CD4-positive, alpha-beta T cell (primary cell): ENCODE measurements at places on chromosomes 4 and X.

DNA sequence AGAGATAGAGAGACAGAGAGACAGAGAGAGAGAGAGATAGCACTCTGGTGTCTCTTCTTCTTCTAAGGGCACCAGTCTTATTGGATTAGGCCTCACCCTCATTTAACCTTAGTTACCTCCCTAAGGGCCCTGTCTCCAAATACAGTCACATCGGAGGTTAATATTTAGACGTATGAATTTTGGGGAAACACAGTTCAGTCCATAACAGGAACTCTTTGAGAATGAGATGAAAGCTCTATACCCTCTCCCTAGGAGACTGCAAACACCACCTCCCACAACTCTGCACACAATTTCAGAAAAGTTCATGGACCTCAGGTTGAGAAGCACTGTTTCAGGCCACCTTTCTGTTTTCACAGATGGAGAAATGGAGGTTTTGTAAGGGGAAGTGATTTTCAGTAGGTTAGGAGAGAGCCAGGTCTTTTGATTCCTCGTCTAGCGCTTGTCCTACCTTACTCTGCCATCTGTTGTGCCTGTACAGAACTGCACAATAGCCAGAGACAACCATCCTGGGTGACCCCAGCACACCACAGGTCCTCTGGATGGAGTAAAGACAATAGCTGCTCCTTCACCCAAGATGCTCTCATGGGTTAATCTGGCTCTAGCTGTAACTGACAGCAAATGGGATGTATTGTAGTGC, 16.9 kb upstream of the LOC101059915 start:
- peak; percentile 25 for DNase-seq

- DNase-seq, result no peak
These were observed 26.1 kb upstream of the LONRF3 start for GRCh38 chrX:118948270-118948669.

DNA sequence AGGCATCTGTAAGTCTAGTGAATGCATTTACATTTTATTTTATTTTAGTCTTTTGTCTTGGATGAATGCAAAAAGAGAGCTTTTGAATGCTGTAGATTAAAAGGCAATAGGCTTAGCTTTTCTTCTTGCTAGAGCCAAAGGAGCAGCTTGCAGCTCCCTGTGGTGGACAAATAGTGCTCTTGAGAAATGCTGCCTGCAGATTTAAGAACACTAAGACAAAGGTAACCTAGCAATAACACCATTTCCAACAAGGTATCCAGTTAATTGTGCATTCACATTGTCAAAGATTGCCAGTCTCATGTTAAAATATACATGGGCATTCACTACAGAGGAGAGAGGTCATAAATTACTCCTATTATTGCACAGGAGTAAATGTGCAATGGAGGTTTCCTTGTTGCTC, 859.2 kb upstream of the PRKX start:
- DNase-seq, result no peak

DNA sequence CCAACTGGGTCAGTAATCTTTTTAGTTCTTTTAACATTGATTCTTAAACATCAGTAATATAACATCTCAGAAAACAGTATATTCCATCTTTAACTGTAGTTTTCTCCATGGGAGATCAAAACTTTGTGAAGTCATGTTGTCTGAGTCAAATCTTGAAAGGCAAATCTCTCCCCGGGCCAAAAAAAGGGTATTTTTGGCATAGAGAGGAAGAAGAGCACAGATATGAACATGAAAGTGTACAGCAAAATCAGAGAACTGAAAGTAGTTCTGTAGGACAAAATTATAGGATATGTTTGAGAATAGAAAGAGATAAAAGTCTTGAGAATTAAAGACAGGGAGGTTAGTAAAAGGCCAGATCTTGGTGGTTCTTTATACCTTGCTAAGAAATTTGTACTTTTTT, 176.4 kb upstream of the GYPA start:
- no peak for DNase-seq

GRCh38 chrX:41384051-41384705, 50.2 kb downstream of the DDX3X start:
- peak; percentile 78 for DNase-seq

- no peak for DNase-seq
These were observed 106.7 kb upstream of the DGKK start for GRCh38 chrX:50577326-50577725.

DNA sequence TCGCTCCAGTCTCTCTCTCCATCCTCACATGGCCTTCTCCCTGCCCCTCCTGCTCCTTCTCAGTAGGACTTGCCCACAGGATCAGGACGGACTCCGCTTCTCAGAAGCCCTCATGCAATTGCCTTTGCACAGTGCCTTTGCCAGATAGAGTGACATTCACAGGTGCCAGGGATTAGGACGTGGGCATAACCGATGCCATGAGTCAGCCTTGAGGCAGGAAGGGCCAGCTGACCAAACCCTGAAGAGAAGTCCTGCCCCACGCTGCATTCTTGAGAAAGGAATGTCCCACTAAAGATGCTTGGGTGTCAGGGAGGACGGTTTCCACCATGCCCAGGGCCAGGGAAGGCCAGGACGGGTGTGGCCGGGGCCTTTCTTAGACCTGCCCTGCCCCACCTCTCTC, 6.6 kb upstream of the GRPEL1 start:
- no peak for DNase-seq

- no peak for DNase-seq
These were observed at the start of gene COL4A6 for GRCh38 chrX:108438110-108438623. TSS of gene COL4A6 (minus strand) at chrX:108438422. CDS start at chrX:108438196, 226 bp downstream.

DNA sequence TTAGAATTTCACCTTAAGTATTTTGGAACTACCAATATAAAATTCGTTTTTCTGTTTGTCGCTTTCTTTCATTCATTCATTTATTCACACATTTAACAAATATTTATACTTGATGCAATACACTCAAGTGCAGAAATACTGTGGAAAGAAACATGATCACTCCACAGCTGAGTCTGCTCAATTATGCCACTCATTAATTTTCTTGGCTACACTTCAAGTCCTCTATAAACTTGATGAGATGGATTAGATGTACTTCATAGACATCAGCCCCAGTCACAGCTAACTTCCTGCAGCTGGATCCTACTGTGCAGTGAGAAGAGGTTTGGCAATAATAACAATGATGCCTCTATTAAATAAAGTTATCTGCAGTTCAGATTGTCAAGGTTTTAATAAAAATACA, 208.1 kb downstream of the PDGFC start:
- DNase-seq, result no peak

DNA sequence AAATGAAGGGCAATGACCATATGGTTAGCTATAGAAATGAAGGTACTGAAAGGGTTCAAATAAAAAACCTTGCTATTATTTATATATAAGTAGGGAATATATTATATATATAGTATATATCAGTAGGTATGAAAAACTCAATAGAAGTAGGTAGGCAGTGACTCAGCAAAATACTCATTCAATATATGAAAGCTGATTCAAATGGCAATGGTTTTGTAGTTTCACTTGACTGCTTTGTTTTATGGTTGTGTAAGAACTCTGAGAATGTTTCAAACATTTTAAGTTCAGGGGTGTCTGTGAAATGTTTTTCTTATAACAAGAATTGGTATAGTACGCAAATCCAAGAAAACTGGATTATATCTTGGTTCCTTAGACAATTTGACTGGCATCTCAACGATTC, 4.1 kb downstream of the ZNF280C start:
- DNase-seq, result no peak

DNA sequence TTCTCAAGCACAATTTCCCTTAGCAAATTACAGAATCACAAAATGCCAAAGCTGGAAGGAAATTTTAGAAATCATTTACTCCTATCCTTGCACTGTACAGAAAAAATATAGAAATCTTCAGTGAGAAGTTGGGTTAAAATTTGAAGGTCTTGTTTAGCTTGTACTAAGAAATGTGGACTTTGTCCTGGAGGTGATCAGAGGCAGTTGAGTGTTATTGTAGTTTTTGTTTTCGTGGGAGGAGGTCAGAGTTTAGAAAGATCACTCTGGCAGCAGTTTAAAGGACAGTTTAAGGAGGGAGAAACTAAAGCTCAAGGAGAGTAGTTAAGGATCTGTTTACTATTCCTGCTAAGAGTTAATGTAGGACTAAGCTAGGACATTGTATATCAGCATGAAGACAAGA, 54.4 kb upstream of the CXorf51B start:
- DNase-seq, result no peak

DNA sequence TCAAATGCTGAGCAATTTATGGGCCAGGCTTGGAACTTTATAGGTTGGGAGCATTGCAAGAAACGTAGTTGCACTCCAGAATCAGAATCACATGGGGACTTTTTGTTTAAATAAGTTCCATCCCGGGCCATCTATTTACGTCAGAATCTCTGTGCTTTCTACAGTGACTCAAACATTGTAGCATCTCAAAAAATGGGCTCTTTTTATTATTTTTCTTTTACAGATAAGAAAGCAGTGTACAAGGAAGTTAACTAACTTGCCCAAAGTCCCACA, 10.2 kb downstream of the CC2D2A start:
- DNase-seq, result no peak

- DNase-seq, result no peak
These were observed 35.0 kb downstream of the NUDT11 start for GRCh38 chrX:51461053-51462044.

GRCh38 chrX:107686792-107687191, 58.5 kb downstream of the PRPS1 start:
- peak; percentile 25 for DNase-seq

- no peak for DNase-seq
These were observed 32.8 kb upstream of the MAML3 start for GRCh38 chr4:140186651-140187315.

- no peak for DNase-seq
These were observed 3.3 kb upstream of the BGN start for GRCh38 chrX:153491351-153491914.

DNA sequence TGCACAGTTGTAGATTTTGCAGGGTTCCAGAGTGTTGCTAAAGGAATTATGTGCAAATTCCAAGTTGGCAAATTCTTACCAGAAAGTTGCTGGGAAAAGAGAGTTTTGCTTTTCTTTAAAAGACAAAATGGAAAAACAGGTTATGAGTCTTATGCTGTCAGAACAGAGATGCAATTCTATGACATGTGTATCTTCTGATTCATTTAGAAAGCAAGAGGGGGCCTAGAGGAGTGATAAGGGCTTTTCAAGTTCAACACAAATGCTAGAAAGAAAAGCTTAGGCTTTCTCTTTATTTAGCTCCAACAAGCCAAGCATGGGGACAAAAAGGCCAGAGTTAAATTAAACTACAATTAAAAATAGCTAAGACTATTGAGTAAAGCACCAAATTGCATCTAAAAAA, 72.4 kb upstream of the GATB start:
- no peak for DNase-seq

DNA sequence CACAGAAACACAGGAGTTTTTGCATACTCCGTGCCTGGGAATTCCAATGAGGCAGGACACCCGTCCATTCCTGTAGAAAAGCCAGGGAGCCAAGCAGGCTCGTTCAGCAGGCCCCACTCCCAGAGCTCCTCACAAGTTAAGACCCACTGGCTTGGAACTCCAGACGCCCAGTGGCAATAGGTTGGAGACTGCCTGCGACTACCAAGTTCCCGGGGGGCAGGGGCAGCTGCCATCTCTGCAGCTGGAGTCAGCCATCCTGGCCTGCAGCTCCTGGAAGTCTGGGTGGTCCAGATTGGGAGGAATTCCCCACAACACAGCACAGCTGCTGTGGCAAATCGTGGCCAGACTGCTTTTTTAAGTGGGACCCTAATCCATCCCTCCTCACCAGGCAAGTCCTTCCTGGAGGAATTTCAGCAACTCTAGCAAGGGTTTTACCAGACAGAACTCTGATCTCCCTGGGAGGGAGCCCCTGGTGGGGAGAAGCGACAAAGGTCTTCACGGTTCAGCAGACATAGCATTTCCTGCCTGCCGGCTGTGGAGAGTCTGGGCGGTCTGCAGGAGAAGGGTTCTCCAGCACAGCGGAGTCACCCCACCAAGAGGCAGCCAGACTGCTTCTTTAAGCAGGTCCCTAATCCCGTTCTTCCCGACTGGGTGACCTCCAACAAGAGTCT, 231.9 kb downstream of the STPG2 start:
- no peak for DNase-seq

DNA sequence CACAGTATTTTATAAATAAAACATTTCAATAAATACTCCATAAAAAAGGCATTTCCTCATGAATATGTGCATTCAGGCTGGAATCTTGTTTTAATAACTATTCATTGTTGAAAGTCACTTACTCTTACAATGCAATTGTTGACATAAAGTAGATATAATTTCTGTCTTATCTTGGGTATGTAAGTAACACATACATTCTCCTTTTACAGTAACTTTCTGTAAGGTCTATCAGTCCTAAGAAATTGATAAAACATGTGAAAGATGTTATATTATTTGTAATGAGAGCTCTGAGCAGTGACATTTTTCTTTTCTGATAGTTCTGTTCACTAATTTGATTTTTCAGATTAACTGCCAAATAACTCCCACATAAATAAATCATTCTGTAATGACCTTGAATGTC, 1249.2 kb downstream of the STIM2 start:
- DNase-seq, result no peak

- DNase-seq, result no peak
These were observed 12.9 kb downstream of the TLR10 start for GRCh38 chr4:38769857-38770256.

DNA sequence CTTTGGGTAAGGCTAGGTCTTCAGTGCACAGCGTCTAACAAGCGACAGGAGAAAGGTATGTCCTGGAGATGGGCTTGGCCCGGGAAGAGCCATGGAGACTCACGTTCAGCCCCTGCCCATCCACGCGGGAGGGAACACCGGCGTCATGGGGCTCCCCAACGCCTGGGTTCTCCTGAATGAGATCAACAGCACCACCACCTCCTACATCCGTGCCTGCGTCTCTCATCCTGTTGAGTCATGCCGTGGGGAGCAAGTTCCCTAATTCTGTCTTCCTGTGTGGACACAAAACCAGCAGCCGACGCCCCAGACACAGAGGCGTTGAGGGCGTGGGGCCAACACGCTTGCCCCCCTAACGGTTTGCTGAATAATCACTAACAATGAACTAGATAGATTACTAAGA, 20.1 kb upstream of the IL3RA start:
- no peak for DNase-seq

DNA sequence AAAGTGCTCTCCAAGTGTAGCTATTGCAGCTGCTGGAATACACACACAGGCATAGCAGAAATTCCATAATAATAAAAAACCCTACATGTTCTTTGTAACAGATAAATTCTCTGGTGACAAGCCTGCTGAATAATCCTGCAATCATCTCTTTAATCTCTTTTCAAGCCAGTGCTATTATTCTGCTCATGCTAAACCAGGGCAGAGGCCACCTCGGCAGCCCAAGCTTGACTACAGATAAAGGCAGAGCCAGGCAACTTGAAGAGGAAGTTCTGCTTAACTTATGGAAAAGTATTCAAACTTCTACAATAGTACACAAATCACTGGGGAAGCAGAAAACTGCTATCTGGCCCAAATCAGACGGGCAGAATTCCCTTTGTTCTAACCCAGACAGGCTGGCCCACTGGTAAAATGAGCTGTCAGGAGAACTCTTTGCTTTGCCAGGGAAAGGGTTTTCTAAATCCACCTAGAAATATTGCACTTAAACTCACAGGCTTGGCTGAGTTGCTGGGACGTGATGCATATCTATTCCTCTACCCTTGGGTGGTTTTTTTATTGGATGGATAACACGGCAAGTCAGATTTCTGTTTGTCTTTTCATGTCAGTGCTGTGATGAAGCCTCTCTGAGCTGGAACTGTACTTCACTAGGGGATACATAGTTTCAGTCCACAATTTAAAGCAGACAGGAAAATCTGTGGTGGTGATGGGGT, 70.5 kb downstream of the GATB start:
- no peak for DNase-seq

- DNase-seq, result peak; percentile 71
These were observed 13.6 kb downstream of the EXOC1 start for GRCh38 chr4:55866973-55867574.
